Activated gamma-delta T cell treated with anti-CD3 and anti-CD28 coated beads, Interleukin-2, amount 50 U/mL, for 16 hours (primary cell): ENCODE measurements at places on chromosomes 16 and 17.

- DNase-seq, result no peak
These were observed 2.2 kb upstream of the ZNF23 start for GRCh38 chr16:71464231-71464630.

- DNase-seq, result no peak
These were observed 71.4 kb upstream of the IRX6 start for GRCh38 chr16:55252577-55252976.

DNA sequence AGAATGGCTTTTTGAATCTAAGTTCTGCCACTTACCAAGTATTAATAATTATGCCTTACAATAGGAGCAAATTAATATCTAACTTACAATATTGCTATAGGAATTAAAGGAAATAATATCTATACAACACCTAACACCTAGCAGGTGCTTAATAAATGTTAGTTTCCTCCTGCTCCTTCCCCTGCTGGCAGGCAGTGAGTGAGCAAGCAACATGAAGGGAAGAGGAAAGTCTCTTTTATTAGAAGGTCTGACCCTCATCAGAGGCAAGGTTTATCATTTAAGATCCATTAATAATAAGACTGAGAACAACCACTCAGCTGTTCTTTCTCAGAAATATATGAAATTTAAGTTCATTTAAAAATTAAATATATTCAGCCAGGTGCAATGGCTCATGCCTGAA, 6.7 kb upstream of the DYNC1LI2 start:
- DNase-seq, result no peak

DNA sequence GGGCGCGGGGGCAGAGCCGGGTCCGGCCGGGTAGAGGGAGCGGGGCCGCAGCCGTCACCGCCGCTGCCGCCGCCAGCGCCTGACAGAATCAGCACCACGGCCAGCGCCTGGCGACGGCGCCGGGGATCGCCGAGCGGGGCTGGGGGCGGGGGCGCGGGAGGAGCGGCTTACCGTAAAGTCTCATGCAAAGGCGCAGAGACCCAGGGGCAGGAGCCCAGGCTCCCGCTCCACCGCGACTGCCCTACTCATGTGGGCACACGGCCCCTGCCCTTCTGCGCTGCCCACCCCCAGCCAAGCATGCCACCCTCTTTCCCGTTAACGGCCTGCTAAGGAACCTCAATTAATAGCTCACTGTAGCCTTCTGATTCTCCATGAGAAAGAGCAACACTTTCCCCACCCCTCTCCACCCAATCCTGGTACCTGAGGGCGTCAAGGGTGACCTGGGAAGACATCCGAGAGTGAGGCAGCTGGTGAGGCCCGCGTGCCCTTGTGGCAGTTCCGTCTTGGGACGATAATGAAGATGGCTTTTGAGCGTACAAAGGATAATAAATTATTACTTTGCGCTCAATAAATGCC, at the start of gene SEZ6:
Gene SEZ6 (minus strand): TSS at position 98 of the 576 bp plus-strand sequence. CDS start 164 bp downstream, outside the sequence.
- DNase-seq, result peak; percentile 48

DNA sequence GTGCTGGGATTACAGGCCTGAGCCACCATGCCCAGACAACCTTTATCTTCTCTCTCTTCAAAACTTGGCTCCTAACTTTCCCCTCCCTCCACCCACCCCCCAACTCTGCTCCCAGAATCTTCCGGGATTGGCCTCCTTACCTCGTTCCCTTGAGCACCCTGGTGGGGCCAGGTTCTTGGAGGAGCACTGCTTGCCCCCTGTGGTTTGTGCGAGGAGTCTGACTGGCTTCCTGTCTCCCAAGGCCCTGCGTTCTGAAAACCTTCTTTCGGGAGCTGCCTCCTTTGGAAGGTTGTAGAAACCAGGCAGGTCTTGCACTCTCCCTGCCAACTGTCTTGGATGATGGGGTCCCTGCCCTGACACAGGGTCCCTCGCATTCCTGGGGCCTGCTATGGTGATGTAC, 19.8 kb downstream of the PLXDC1 start:
- no peak for DNase-seq

DNA sequence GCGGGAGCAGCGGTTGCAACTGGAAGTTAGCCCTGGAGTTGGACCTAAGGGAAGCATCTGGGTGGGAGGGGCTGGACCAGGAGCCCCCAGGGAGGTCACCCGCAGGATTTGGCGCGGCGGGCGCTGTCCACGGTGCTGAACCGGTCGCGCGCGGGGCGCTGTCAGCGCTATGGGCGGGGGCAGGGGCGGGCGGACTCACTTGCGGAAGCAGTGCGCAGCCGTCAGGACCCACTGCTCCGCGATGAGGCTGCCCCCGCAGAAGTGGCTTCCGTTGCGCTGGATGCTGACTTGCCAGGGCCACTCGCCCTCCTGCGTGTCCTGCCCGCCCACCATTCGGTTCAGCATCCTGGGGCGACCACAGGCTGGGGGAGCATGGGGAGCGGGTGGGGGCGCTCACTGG, 4.5 kb downstream of the PRSS27 start:
- DNase-seq, result peak; percentile 79

GRCh38 chr17:30586818-30587595, 109.8 kb downstream of the GOSR1 start:
- DNase-seq, result no peak

DNA sequence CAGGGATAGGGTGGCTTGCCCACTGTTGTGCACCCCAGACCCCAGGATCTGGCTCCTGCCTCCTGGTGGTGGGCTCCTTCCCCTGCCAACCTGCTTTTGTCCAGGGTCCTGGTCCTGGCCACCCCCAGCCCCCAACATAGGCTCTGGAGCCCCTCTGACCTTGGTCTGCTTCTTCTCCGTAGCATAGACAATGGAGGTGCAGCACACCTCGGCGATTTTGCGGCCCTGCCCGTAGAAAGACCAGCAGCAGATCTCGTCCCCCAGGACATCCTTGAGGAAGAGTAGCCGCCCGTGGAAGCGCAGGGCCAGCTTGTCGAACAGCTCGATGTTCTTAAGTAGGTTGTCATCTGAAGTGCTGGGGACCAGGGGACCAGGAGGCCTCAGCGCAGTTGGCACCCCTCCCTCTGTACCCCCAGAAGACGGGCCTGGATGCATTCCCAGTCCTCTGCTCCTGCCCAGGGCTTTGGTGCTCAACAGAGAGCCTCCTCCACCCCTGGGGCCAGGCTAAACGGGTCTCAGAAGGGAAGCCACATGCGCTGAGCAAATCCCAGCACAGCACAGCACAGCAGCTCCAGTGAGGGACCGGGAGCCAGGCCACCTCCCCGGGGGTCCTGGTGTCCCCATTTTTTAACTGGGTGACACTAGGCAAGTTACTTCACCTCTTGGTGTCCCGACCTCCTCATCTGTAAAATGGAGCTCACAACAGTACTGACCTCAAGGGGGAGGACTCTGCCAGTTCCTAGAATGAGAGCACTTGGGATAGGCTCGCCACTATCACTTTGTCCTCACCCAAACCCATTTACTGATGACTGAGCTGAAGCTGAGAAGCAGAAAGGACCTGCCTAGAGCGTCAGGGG, 10.8 kb downstream of the ASPHD1 start:
- DNase-seq, result no peak

GRCh38 chr16:75758215-75758614, 31.9 kb upstream of the CPHXL start:
- no peak for DNase-seq

GRCh38 chr17:13749166-13749890, 147.6 kb upstream of the HS3ST3A1 start:
- DNase-seq, result no peak

- no peak for DNase-seq
These were observed 62.1 kb upstream of the NOL11 start for GRCh38 chr17:67655478-67656148.

- DNase-seq, result no peak
These were observed 148.7 kb upstream of the SDK2 start for GRCh38 chr17:73792994-73793393.

DNA sequence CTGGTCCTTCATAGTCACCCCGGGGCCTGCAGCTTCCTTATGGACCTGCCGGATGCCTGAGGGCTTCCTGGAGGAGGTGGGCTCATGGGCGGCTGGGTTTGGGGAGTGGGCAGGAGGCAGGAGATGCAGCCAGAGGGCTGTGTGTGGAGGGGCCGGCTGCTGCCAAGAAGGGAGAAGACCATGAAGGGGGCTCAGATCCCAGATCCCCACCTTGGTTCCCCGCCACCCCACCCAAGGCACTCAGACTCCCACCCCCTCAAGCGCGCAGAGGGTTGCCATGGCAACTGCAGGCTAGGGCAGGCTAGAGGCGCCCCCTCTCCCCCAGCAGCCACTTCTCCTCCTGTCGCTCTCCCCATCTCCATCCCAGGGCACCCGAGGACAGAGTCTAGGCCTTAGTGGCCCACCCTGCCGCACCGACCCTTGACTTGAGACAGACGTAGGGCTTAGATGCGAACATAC, 104.5 kb downstream of the CRLF3 start:
- no peak for DNase-seq
